ENCODE measurements at places on chromosomes 16 and 17. TPM values are rescaled to one million over a fixed set of nuclear protein-coding genes. Genes with fewer than 3 reads are reported as not detected.

DNA sequence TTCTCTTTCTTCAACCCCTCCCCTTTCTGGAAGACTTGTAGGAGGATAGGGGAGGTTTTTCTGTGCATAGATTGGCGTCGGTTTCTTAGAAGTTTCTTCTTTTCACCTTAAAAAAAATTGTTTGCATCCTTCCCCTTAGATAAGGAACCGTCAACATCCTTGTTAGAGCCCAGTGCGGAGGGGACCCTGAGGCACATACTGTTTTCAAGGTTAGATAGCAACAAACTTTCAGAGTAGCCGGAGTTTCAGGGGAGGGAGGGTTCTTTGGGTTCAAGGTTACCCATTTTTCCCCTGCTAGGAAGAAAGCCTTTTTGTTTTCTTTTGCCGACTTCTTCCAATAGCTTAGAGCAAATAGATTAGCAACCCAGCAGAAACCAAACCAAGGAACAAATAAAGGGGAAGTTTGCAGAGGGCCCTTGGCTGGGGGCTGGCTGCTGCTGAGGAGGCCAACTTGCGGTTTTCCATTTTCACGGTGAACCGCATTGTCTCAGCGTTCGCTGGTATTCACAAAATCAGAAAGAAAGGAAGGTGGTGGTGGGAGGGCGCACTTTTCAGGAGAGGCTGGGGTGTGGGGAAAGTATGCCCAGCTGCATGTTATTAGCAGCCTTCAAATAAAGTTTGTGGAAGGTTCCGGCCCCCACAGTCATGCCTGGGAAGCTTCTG is 28.8 kb downstream of the MSI2 start:
- no peak for DNase-seq

DNA sequence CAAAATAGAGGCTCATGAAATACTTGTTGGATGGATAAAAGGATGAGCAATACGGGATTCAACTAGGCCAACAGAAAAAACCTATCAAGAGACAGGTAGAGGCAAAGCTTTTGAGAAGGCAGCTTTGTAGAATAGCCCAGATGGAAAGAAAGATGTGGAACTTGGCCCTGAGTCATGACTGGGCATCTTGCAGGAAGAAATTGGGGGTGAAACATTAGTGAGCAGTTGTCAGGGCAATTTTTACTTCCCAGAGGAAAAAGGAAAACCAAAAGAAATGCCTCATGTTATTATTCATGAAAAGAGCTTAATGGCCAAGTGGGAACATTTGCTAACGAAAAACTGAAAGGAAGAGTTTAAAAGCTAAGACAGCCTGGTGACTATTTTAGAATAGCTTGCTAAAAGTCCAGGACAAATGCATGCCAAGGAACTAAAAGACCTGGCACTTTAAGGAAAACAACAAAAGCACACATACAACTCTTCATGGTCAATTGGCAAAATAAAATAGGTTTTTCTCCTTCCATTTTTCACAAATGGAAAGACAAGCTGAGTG is 180.1 kb downstream of the HS3ST3A1 start:
- no peak for DNase-seq

- peak; percentile 83 for DNase-seq
These were observed 7.9 kb downstream of the PNPO start for GRCh38 chr17:47949197-47949759.

Gene VAT1L
- total RNA-seq = 0.29 TPM

DNA sequence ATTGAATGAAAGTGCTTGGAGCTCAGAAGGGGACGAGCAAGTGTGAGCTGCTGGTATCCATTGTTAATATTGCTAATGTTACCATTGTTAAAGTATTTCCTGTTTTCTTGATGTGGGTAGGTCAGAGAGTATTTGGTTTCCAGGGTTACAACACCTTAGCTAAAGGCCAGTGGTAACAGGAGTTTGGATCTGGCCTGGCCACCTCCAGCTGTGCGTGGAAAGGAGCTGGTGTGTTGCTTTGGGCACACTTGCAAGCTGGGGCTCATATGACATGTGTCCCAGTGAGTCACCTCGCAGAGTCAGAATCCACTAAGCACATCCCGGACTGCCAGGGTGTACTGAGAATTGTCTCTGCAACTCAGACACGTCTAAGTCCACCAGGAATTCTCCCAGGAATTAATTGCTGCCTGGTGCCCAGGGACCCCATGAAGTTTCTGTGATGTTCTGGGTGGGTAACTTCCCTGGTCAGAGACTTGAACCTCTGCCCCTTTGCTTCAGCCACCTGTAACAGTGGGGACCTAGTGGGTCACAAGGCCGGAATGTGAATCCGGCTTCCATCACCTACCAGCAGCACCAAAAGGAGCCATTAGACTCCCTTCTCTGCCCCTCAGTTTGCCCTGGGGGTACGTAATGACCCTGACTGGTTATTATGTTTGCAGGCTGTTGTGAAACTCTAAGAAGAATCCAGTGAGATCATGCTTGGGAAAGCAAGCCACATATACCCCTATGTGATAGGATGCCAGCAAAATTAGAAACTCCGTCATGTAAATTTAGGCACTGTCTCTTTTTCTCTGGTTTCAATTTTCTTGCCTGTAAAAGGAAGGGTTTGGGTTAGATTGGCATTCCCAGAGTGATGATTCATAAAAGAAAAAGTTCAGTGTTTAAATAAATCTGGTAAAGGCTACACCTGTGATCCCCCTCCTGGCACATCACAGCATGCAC is 12.8 kb downstream of the SLC6A2 start:
- no peak for DNase-seq
